Smooth muscle cell of bladder (primary cell): ENCODE measurements at places on chromosomes 7 and 10. TPM values are rescaled to one million over a fixed set of nuclear protein-coding genes. Genes with fewer than 3 reads are reported as not detected.

Gene METTL27
- 2.3 and 7.4 TPM in 2 replicates for total RNA-seq

Gene NEBL
- under 0.01 and 0.09 TPM in 2 replicates for total RNA-seq

Gene TMEM178B
- total RNA-seq = under 0.01 and 0.09 TPM in 2 replicates

Gene CPXM2
- total RNA-seq = 3.1 and 29.0 TPM in 2 replicates

Gene PRSS37
- total RNA-seq = not detected in 2 replicates

Gene C10orf53
- not detected in 2 replicates for total RNA-seq

Gene GIMAP7
- 0.09 TPM in 1 of 2 replicates, not detected in the other for total RNA-seq

Gene PLOD3
- total RNA-seq = 64.4 and 114 TPM in 2 replicates

Gene CHRM2
- 44.5 and 46.1 TPM in 2 replicates for total RNA-seq

Gene OPALIN
- not detected in 2 replicates for total RNA-seq

Gene ANKRD30A
- not detected in 2 replicates for total RNA-seq
